CD8-positive, alpha-beta memory T cell (primary cell): ENCODE measurements at places on chromosomes 2 and 18.

- no peak for DNase-seq
Observed at GRCh38 chr18:11544060-11544633, 65.2 kb upstream of the SLC35G4 start.

GRCh38 chr2:59585655-59586054 lies 967.8 kb downstream of the BCL11A start:
- no peak for DNase-seq

DNA sequence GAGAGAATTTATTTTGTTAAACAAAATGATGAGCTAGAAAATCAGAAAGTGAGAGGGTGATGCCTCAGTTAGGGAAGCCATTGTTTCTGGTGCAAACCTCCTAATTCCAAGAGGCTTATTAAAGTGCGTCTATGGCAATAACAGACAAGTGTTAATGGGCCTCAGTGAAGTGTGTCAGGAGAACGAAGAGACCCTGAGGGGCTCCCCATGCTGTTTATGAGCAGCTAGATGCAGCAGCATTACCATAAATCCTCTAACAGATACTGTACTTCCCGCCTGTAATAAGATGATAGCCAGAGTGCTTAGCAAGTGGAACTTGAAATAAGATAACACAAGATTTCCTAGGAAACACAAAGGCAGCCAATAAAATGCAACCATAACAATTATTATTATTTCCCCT lies 157.4 kb downstream of the MYT1L start:
- no peak for DNase-seq

DNA sequence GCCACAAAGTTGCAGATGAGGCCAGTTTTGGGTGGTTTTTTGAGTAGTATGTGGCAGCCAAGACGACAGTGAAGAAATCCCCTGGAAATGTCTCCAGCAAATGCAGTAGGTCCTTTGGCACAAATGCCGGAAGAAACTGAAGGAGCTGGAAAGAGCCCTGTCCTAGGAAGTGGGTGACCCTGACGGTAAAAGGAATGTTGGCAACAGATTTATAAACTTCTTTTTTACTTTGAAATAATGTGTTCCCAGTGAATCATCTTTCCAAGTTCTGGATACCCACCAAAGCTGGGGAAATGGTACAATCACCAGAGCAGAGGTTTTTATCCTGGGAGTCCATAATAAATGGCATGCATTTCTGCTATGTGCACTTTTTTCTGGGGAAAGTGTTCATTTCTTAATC lies 112.9 kb downstream of the CSRNP3 start:
- DNase-seq = no peak

DNA sequence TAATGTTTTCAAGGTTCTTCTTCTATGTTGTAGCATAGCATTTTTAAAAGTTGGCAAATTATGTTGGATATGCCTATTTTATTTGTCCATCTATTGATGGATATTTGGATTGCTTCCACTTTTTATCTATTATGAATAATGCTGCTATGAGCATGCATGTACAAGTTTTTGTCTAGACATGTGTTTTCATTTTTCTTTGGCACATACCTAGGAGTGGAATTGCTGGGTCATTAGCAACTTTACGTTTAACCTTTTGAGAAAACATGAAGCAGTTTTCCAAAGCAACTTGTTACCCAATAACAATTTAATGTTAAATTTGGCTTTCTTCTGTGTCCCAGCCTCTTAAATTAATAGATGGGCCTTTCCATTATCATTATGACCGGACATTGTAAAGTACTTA lies 30.3 kb downstream of the DNAH6 start:
- DNase-seq = no peak

GRCh38 chr2:112257575-112257974 lies 2.7 kb upstream of the ZC3H8 start:
- no peak for DNase-seq

DNA sequence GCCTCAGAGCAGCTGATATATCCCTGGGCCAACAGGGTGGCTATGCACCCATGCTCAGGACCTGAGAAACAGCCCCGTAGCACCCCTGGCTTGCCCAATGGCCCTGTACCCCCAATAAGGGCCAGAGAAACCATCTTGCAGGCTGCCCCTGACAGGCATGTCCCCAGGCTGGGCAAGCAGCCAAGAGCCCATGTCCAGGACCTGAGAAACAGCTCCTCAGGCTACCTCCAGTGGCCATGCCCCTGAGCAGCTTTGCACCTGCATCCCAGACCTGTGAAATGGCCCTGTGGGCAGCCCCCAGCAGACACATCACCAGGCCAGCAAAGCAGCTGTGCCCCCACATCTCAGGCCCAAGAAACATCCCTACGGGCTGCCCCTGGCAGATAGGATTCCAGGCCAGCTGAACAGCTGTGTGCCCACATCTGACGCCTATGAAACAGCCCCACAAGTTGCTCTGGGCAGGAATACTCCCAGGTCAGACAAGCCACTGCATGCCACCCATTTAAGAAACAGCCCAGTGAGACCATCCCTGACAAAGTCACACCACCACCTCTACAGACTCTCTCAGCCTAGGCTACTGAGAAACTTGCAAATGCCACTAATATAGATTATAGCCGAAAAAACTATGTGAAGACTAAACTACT lies 84.1 kb downstream of the TMEM237 start:
- DNase-seq = no peak

DNA sequence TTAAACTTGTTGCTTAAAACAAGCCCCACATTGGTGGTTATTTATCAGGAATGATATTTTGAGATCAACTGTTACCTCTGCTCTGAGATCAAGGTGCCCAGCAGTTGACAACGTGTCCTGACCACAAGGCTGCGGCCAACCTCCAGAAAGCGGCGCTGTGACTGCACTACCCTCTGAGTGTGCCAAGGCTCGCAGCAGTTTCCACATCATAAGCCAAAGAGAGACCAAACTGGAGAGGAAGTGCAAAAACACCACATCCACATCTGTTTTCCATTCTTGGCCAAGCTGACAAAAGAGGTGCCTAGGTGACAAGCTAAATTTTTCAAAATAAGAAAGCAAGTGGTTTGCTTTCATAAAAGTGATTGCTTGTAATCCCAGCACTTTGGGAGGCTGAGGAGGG lies 410.8 kb upstream of the POU3F3 start:
- no peak for DNase-seq

- no peak for DNase-seq
Observed at GRCh38 chr18:77218642-77219041, 31.0 kb upstream of the GALR1 start.

DNA sequence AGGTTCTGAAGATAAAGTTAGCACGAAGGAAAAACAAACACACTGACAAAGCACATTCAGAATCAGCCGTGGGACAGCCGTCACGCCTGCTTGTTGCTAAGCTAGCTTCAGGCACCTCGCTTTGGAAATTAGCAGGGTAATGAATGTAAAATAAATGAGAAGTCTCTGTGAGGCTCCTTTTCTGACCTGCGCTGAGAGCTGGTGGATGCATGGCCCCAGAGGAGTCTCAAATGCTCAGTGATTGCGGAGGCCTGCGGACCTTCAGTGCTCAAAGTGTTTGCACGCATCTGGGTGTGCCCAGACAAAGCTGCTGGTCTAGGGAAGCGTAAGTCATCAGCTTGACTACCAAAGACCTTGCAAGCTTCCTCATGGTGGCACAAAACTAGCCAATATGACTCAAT lies 50.6 kb downstream of the CD8B2 start:
- no peak for DNase-seq

DNA sequence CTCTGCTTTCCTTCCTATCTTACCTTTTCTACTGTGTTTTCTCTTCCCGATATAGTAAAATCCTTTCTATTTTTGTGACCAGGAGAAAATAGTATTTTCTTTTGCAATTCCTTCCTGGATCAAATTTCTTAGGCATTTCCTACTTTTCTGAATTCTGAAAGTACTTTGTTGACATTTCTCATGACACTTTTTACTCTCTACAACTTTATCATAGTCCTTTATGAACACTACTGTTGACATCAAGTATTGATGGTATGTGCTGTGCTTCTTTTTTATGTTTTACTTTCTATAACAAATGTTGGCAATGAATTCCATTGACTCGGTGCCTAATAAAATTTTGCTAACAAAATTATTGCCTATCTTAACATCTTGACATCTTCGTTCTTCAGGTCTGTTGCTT lies 217.7 kb upstream of the TCF4 start:
- DNase-seq = no peak

DNA sequence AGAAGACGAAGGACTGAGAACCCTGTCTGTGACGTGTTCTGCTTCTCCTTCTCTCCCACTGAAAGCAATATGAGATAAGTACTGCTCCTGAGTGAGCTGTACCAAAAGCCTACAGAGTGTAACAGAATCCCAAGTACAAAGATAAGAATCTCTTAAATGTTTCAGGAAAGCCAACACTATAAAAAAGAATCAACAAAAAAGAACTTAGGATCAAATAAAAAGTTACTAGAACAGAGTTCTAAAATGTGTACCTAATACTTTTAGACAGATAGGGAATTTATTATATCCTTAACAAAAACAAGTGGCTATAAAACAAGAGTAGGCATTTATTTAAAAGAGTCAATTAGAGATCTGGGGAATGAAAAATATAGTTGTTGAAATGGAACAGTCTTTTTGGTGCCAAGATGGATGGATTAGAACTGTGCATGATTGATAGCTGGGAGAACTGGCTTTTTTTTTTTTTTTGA lies 49.0 kb downstream of the NCOA1 start:
- DNase-seq = no peak

DNA sequence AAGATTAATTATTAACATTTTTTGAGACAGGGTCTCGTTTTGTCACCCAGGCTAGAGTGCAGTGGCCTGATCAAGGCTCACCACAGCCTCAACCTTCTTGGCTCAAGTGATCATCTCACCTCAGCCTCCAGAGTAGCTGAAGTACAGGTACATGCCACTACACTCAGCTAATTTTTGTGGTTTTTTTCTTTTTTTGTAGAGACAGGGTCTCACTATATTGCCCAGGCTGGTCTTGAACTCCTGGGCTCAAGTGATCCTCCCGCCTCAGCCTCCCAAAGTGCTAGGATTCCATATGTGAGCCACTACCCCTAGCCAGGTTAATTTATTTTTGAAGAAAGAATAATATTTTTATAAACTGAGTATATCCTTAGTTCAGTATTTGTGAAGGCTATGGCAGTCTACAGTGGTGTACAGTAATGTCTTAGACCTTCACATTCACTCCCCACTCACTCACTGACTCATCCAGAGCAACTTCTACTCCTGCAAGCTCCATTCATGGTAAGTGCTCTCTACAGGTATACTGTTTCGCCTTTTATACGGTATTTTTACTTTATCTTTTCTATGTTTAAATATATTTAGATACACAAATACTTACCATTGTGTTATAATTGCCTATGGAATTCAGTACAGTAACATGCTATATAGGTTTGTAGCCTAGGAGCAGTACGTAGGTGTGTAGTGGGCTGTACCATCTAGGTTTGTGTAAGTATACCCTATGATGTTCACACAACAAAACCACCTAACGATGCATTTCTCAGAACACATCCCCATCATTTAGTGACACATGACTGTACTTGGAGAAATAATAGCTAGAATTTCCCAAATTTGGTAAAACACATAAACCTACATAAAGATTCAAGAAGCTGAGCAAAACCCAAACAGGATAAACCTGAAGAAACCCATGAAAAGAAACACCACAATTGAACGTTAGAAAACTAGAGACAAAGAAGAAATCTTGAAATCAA lies 38.6 kb downstream of the MGAT4A start:
- no peak for DNase-seq

GRCh38 chr2:226184940-226185615 lies 614.5 kb downstream of the IRS1 start:
- DNase-seq = no peak

GRCh38 chr2:55452879-55453278 lies 33.2 kb upstream of the CCDC88A start:
- DNase-seq = no peak

GRCh38 chr2:190119257-190119656 lies 56.7 kb upstream of the MSTN start:
- peak; percentile 31 for DNase-seq

DNA sequence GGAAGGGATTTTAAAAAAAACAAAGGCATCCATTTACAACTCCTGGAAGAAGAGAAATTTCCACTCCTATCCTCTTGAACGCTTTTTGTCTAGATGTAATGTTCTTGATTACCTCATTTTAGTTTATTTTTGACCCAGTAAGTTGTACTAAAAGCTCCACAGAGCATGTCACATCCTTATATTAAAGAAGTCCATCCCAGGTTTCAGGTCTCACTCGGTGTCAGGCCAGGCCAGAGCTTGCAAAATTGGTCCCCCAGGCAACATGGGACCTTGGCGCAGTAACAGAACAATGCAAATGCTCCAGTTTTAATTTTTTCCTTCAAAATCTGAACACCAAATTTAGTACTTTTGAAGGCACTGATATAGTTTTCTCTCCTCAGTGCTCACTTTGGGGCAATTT lies 218.4 kb upstream of the REV1 start:
- no peak for DNase-seq

DNA sequence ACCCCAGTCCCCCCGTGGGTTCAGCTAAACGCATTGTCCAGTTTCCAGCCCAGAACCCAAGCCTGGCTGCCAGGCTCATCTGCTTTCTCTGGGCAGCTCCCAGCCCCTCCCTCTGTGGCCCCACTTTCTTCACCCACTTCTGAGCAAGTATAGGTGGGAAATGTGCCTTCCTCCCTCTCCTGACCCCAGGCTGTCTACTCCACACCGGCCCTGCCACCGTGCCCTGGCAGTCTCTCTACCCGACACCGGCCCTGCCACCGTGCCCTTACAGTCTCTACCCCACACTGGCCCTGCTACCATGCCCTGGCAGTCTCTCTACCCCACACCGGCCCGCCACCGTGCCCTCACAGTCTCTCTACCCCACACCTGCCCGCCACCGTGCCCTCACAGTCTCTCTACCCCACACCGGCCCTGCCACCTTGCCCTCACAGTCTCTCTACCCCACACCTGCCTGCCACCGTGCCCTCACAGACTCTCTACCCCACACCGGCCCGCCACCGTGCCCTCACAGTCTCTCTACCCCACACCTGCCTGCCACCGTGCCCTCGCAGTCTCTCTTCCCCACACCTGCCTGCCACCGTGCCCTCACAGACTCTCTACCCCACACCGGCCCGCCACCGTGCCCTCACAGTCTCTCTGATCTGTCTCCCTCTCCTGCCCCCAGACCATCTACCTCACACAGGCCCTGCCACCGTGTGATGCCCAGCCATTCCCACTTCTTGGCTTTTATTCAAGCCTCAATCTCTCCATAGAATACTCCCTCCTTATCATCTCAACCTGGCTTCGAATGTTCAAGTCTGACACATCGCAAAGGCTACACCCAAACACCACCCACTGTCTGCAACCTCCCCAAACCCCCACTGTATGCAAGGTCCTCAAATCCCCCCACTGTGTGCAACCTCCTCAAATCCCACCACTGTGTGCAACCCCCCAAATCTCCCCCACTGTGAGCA lies 108.9 kb downstream of the TPO start:
- no peak for DNase-seq

- no peak for DNase-seq
Observed at GRCh38 chr2:139963863-139964355, 1183.7 kb upstream of the NXPH2 start.

DNA sequence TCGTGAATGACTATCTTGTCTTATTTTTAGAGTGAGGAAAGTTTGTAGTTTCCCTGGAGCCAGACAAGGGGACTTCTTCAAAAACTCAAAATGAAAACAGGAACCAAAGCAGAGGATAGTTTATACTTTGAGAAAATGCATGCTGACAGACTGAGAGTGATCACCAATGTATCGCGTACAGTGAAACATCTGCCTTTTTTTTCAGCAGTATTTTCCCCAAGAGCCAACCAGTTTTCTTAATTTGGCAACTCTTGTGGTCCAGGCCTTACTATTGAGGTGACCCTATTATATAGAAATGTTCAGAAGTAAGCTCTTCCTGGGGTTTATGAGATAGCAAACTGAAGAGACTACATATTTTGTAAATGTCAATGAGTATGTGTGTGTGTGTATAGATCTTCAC lies 153.7 kb upstream of the VRK2 start:
- DNase-seq = no peak

- peak; percentile 5 for DNase-seq
Observed at GRCh38 chr2:131009713-131010475, 83.4 kb downstream of the FAM168B start.
